Progenitor cell of endocrine pancreas (in vitro differentiated cells): ENCODE measurements at places on chromosomes 3 and 15.

GRCh38 chr15:79832367-79833120 lies 64.3 kb downstream of the MTHFS start:
- H3K27ac ChIP-seq = no peak overlapping the region
- no peaks in the 10 kb centered on the region for H3K27me3 ChIP-seq
- no peaks in the 10 kb centered on the region for H3K4me1 ChIP-seq
- no peak for DNase-seq

DNA sequence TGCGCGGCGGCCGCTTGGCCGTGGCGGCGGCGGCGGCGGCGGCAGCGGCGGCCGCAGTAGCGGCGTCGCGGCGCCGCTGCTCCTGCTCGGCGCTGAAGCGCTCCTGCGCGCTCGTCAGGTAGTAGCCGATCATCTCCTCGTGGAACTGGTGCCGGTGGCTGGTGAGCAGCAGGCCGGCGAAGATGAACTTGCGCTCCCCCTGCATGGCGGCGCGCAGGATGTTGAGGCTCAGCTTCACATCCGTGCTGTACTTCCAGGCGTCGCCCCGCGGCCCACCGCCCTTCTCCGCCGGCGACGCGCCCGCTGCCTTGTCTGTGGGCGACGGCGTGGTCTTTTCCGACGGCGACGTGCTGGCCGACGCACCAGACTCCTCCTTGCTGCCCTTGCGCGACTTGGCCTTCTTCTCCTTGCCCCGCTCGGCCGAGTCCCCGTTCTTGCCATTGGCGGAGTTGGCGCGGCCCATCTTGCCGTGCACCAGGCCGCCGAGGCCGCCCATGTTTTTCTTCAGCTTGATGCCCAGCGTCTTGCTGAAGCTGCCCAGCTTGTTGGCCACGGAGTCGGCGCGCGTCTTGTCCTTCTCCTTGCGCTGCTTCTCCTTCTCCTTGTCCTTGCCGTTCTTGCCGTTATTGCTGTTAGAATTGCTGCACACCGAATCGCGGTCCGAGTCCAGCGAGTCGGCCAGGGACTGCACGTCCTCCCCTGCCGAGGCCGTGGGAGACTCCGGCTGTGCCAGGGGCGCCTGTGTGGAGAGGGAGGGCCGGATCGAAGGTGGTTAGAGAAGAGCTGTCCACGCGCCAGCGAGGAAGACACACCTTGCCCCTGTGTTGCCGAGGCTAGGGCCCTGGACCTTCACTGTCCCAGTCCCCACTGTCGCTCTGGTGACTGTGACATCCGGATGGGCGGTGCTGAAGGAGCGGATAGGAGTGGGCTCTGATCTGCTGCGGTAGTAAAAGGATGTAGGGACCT lies 157.6 kb downstream of the KLF13 start:
- H3K27ac ChIP-seq = no peak overlapping the region
- H3K36me3 ChIP-seq = peaks cover 9% of the 10 kb centered on the region
- peaks cover 2% of the 10 kb centered on the region for H3K4me1 ChIP-seq
- H3K27me3 ChIP-seq = peaks cover 50% of the 10 kb centered on the region
- DNase-seq = no peak
- H3K4me3 ChIP-seq = peak overlapping the region; percentile 32

GRCh38 chr15:61644550-61644949 lies 415.4 kb upstream of the RORA start:
- H3K27me3 ChIP-seq = peaks cover 20% of the 10 kb centered on the region
- no peak for DNase-seq
- no peak overlapping the region for H3K4me3 ChIP-seq

DNA sequence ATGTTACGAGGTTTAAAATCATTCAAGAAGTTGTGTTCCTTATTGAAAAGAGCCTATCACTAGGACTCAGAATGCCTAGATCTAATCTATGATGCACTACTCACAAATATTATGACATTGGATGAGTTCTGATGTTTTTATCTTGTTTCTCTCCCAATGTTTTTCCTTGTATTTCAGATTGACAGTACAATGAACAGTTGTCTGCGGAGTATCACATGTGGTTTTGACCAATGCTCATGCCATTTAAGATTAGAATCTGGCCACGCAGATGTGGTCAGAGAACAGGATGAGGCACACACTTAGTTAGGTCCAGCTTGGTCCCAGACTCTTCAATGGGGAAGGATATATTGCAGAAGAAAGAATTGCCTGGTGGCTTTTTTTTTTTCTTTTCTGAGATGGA lies 25.6 kb upstream of the CCDC50 start:
- no peak for DNase-seq
- no peaks in the 10 kb centered on the region for H3K27me3 ChIP-seq
- no peak overlapping the region for H3K4me3 ChIP-seq
- H3K4me1 ChIP-seq = peaks cover 11% of the 10 kb centered on the region

GRCh38 chr15:76711351-76711827 lies 193.8 kb downstream of the SCAPER start:
- H3K27ac ChIP-seq = no peak overlapping the region
- no peak overlapping the region for H3K4me3 ChIP-seq
- H3K36me3 ChIP-seq = peaks cover 33% of the 10 kb centered on the region
- no peaks in the 10 kb centered on the region for H3K27me3 ChIP-seq

DNA sequence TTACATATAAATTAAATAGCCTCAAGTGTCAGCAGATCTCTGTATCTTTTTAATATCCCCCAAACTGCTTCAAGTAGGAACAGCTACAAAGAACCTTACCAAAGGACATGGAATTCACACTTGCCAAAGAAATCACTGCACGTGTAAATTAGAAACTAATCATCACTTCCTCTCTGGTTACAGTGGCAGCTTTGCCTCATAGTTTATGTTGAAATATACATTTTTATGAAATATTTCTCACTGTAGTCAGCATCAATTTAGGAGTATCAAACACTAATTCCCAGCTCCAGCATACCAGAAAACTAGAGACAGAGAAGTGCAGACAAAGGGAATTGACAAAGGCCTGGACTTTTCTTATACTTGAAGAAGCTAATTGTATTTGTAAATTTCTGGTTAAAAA lies 260.9 kb downstream of the TIGIT start:
- H3K4me1 ChIP-seq = peaks cover 4% of the 10 kb centered on the region
- DNase-seq = no peak
- no peak overlapping the region for H3K4me3 ChIP-seq
- H3K27ac ChIP-seq = no peak overlapping the region

- no peak overlapping the region for H3K4me3 ChIP-seq
- no peaks in the 10 kb centered on the region for H3K27me3 ChIP-seq
- H3K27ac ChIP-seq = no peak overlapping the region
- H3K4me1 ChIP-seq = peaks cover 5% of the 10 kb centered on the region
Observed at GRCh38 chr3:190081389-190081788, 39.3 kb downstream of the P3H2 start.

DNA sequence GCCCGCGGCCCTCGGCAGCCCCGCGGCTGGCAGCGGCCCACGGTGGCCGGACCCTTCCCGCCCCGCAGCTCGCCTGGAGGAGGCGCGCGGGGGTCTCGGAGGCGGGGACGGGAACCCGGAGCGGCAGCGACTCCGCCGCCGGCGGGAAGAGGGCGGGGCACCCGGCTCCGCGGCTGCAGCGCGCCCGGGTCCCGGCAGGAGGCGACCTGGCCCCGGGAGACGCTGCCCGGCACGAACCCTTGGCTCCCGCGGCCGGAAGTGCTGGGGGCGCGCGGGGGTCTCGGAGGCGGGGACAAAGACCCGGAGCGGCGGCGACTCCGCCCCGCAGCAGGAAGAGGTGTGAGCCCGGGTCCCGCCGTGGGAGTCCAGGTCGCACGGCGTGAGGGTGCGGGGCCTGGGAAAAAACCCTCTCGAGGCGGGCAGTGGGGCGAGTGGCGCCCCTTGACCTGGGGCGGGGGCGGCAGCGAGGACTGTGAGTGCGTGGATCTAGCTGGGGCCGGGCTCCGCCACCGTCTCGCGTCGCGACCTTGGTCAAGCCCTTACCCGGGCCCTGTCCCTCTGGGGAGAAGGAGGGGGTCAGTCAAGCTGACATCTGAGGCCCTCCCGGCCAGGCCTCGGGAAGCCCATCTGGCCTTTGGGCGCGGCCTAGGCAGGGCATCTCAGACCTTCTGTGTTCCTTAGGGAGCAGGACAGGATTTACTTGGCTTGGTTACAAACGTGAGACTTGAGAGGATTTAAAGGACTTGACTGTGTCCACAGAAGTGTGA lies at the start of gene CIB2:
CIB2 (minus strand) TSS at position 151 of the 767 bp plus-strand sequence. CDS start 230 bp downstream, outside the sequence.
- peaks cover 2% of the 10 kb centered on the region for H3K36me3 ChIP-seq
- H3K4me1 ChIP-seq = peaks cover 30% of the 10 kb centered on the region
- H3K27me3 ChIP-seq = no peaks in the 10 kb centered on the region
- peak; percentile 89 for DNase-seq
- peak within 1 kb of the TSS; percentile 87 for H3K4me3 ChIP-seq
- peak within 1 kb of the TSS; percentile 93 for H3K27ac ChIP-seq

GRCh38 chr3:152364237-152364636 lies 95.5 kb downstream of the MBNL1 start:
- H3K27me3 ChIP-seq = no peaks in the 10 kb centered on the region
- no peak overlapping the region for H3K4me3 ChIP-seq
- DNase-seq = no peak

GRCh38 chr3:131623431-131623830 lies 120.7 kb upstream of the MRPL3 start:
- no peak overlapping the region for H3K27ac ChIP-seq
- H3K36me3 ChIP-seq = no peaks in the 10 kb centered on the region
- H3K4me1 ChIP-seq = no peaks in the 10 kb centered on the region
- H3K4me3 ChIP-seq = no peak overlapping the region

DNA sequence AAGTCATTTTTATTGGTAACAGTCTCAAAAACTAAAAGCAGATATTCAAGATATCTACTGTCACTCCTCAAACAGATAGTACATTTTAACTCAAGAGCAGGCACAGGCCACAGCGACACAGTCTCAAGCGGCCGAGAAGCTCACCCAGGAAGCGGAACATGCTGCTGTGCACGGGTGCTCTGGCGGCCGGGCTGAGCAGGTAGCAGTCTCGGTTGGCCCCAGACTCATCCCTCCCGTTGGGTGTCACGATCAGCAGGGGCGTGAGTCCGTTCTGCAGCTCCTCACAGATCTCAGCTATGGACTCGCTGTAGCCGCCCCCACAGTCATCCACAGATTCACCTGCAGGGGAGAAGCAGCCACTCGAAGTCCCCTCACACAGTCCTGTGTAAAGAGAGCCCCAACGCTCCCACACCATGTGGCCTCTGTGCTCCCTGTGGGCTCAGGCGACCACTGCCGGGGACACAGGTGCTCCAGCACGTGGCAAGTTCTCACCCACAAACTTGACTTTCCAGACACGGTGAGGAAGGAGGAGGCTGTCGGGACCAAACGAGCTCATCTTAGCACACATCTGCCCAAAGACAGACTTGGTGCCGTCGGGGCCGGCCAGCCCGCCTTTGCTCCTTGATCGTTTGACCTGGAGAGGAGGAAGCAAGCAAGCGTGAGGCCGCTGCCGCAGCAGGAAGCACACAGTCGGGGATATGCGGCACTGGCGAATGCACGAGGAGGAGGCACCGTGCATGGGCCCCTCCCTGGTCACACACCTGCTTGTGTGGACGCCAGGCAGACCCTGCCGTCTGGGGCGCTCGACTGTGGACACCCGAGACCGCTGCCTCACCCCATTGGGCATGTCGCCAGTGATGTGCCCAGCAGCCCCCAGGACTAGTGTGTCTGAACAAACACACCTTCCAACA lies 17.7 kb upstream of the OCA2 start:
- no peak overlapping the region for H3K4me3 ChIP-seq
- peak overlapping the region; percentile 38 for H3K27ac ChIP-seq
- no peak for DNase-seq
- H3K27me3 ChIP-seq = no peaks in the 10 kb centered on the region

GRCh38 chr15:59741274-59741906 lies 52.3 kb upstream of the BNIP2 start:
- H3K4me3 ChIP-seq = no peak overlapping the region
- H3K4me1 ChIP-seq = peaks cover 9% of the 10 kb centered on the region
- H3K27ac ChIP-seq = peak overlapping the region; percentile 82
- H3K27me3 ChIP-seq = peaks cover 8% of the 10 kb centered on the region
- no peak for DNase-seq

DNA sequence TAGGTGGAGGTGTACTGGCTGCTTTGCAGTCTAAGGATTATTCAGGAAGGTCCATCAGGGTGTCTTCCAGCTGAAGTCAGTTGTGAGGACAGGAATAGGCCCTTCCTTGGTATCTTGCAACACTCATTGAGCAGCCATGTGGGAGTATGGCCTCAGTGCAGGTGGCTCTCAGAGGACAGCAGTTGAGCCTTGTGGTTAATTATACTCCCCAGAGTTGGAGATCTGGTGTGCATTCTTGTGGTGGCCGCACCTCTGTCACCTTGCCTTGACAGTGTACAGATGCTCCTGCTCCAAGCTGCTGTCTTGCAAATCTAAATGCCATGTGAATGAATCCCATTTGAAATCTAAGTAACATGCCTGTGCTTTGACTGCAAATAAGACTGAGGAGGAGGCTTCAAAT lies 339.9 kb upstream of the BCHE start:
- no peaks in the 10 kb centered on the region for H3K27me3 ChIP-seq
- DNase-seq = no peak
- H3K4me1 ChIP-seq = no peaks in the 10 kb centered on the region
- H3K4me3 ChIP-seq = no peak overlapping the region
- H3K27ac ChIP-seq = no peak overlapping the region
- H3K36me3 ChIP-seq = no peaks in the 10 kb centered on the region

DNA sequence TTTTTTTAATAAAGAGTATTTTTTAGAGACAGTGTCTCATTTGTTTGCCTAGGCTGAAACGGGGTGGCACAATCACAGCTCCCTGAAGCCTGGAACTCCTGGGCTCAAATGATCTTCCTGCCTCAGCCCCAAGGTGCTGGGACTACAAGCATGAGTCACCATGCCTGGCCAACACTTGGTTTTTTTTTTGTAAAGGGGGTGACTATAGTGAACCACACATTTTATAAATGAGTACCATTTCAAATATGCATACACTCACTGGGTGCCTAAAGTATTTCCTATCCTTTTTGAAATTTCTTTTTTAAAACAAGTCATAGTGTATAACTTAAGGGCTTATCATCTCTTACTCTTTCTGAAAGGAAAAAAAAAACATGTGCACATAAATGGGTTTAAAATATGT lies 325.2 kb upstream of the MEIS2 start:
- H3K36me3 ChIP-seq = no peaks in the 10 kb centered on the region
- H3K27ac ChIP-seq = no peak overlapping the region
- no peak for DNase-seq
- no peaks in the 10 kb centered on the region for H3K4me1 ChIP-seq
- H3K27me3 ChIP-seq = no peaks in the 10 kb centered on the region

- no peak for DNase-seq
- no peaks in the 10 kb centered on the region for H3K36me3 ChIP-seq
- no peak overlapping the region for H3K27ac ChIP-seq
- H3K4me1 ChIP-seq = no peaks in the 10 kb centered on the region
Observed at GRCh38 chr15:79978655-79979514, 7.9 kb upstream of the BCL2A1 start.

GRCh38 chr15:45363801-45364200 lies 14.5 kb downstream of the GATM start:
- no peak overlapping the region for H3K4me3 ChIP-seq
- no peak for DNase-seq
- no peak overlapping the region for H3K27ac ChIP-seq
- H3K36me3 ChIP-seq = peaks cover 29% of the 10 kb centered on the region
- no peaks in the 10 kb centered on the region for H3K27me3 ChIP-seq
- no peaks in the 10 kb centered on the region for H3K4me1 ChIP-seq

GRCh38 chr3:50256978-50257890 lies 11.7 kb upstream of the SEMA3B start:
- H3K27me3 ChIP-seq = no peaks in the 10 kb centered on the region
- H3K36me3 ChIP-seq = peaks cover 11% of the 10 kb centered on the region
- no peak overlapping the region for H3K4me3 ChIP-seq
- peak overlapping the region; percentile 89 for H3K27ac ChIP-seq
- H3K4me1 ChIP-seq = peaks cover 28% of the 10 kb centered on the region
